T follicular helper cell (primary cell): ENCODE measurements at places on chromosomes 11 and 22.

DNA sequence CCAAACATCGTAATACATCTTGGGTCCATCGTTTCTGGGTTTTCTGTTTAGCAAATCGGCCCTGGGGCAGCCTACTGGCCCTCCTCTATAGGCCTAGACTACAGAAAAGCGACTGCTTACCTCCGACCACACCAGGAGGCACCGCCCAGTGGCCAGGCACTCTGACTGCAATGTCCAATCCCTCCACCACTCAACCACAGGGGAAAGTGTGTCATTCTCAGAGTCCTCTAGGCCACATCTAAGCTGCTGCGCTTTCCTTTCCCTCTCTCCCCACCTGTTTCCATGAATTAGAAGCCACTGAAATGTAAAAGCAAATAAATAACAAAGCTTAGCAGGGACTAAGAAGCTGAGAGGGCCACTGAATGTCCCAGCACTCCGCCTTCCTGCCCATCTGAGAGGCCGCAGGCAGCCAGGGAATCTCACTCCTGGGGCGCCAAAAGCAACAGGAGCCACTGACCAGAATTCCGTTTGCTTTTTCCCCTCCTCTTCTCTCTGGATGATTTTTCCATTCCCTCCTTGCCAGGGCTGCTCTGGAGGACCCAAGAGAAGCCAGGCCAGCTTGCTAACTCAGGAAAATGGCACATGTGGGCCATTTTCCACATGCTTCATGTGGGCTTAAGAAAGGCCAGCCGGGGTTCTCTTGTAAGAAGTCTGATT is 50.1 kb upstream of the FLI1 start:
- DNase-seq, result no peak

DNA sequence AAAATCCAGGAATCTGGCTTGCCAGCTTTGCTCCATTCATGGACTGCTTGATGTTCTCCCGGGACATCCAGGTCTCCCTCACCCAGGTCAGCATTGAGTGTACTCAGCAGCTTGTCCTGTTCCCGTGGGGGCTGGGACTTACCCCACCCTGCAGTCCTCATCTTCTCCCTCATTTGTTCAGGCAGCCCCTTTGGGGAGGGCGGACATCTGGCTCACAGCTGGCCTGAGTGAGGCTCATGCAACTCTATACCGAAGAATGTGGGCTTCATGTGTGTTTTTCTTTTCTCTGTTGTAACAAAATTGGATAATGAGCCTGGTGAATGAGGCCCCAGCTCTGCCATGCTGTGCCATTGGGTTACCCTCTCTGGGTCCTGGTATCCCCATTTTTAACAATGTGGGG is 227.7 kb upstream of the TENM4 start:
- no peak for DNase-seq

GRCh38 chr11:116310226-116310625 is 462.6 kb downstream of the BUD13 start:
- DNase-seq, result no peak

- DNase-seq, result no peak
These were observed 316.2 kb downstream of the SOX6 start for GRCh38 chr11:16040151-16040550.

DNA sequence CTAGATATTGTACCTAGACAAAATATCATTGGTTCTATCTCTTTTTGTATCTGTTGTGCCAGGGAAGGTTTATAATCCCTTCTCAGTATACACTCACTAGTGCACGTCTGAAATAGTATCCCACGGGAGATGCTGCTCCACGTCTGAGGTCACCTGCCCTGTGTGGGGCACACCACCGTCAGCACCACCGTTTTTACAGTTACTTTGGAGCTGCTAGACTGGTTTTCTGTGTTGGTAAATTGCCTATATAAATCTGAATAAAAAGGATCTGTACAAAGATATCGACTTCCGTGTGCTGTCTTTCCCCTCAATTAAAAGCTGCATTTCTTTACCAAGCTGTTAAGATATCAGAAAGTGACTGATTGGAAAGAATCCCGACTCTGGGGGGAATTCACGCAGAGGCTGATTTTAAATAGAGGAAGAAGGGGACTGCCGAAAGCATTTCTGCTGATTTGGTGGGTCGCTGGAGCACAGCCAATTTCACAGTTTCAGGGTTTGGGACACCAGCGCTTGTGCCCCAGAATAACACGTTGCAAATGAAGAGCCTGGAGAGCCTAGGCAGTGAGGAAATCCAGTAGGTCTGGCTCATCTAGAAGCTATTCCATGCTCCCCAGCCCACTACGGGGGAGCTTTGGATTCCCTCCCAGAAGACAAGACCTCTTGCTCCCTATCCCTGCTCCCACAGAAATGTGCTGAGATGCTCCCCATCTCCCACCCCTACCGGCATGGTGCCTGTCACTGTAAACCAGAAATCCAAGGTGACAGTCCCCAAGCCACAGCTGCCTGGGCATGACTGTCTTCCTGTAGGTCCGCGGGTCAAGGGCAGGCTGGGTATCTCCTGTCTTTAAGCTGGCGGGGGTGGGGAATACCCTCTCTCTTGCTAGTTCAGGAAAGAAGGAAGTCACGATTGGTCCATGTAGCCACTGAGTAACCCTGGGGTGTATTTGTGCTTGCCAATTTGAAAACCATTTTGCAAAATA is 12.7 kb upstream of the MYO18B start:
- no peak for DNase-seq

GRCh38 chr11:119783466-119784400 is 54.7 kb upstream of the NECTIN1 start:
- no peak for DNase-seq

DNA sequence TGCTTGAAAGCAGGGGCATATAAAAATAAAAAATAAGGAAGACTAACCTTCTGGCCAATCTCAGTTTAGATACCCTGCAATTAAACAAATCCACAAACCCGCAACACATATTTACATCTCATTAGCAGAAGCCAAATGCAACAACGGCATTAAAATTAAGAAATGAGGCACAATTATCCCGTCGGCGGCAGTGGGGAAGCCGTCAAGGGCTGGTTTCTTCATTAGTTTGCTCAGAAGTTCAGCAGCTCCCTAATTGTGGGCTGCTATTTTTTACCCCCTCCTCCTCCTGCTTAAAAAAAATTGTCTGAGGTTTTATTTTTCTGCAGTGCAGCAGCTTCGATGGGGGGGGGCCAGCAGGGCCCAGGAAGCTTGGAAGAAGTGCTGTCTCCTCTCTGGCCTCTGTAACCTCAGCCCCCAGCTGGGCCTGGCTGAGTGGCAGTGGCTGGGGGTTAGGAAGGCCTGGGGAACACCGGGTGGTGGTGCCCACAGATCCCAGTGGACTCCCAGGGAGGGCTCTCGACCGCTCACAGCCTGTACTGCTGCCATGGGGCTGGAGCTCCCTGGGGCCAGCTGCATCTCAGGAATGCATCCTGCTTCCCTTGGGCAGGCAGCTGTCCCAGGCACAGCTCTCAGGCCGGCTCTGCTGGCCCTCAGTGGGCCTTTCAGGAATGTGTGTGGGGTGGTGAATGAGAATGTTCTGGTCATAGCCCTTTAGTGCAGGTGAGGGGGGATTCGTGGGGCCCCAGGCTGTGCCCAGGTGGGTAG is 148.7 kb upstream of the B3GAT1 start:
- no peak for DNase-seq

DNA sequence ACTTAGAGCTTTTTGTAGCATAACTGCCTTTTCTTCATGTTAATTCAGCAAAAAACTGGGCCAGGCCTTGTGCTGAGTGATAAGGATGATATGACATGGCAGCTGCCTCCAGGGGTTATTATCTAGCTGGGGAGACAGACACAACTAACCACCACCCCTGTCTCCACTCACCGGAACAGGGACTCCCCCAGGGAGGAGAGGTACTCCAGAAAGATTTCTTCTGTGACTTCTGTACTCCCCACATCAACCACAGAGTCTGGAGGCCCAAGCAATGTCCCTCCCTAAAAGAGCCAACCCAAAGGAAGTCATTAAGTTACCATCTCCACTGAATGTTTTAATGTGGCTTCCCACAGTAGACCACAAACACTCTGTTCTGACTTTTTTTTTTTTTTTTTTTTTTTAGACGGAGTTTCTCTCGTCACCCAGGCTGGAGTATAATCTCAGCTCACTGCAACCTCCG is 14.3 kb upstream of the PMM1 start:
- DNase-seq, result peak; percentile 11

DNA sequence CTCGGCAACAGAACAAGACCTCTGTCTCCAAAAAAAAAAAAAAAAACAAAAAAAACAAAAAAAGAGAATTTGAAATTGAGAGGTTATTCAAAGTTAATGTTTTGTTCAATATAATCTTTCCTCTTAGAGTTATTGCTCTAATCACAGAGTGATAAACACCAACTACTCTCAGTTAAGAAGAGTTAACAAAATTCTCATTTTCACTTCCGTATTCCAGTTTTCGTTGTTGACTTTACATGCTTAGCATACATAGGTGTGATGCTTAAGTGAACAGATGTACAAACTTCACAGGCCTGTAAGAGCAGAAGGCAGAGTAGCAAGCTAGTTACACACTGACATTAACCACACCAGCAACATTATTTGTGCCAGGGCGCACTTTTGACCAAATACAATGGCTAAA is 12.3 kb downstream of the EIF4ENIF1 start:
- DNase-seq, result no peak

DNA sequence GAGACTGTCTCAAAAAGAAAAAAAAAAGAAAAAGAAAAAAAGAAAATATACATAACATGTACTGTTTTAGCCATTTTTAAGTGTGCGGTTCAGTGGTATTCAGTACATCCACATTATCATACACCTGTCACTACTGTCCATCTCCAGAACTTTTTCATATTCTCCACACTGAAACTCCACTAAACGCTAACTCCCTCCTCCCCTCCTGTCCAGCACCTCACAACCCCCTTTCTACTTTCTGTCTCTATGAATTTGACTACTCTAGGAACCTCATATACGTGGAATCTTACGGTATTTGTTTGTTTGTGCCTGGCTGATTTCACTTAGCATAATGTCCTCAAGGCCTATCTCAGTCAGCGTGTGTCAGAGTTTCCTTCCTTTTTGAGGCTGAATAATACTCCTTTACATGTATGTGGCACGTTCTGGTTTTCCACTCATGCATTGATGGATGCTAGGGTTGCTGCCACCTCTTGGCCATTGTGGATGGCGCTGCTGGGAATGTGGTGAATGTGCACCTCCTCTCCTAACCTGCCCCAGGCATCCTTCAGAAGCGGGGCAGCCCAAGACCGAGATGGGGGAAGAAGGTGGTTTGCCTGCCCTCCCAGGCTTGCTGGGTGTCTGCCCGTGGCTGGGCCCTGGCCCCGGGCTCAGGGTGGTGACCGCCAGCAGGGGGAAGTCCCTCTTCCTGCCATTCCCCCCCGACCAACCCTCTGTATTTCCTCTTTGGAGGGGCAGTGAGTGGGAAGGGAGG is 60.5 kb downstream of the BCR start:
- DNase-seq, result no peak
